ENCODE measurements at places on chromosomes 7 and 10.

GRCh38 chr10:32516567-32517495, 70.9 kb downstream of the CCDC7 start:
- DNase-seq = no peak

GRCh38 chr7:40211276-40212003, 76.6 kb downstream of the SUGCT start:
- DNase-seq = no peak

DNA sequence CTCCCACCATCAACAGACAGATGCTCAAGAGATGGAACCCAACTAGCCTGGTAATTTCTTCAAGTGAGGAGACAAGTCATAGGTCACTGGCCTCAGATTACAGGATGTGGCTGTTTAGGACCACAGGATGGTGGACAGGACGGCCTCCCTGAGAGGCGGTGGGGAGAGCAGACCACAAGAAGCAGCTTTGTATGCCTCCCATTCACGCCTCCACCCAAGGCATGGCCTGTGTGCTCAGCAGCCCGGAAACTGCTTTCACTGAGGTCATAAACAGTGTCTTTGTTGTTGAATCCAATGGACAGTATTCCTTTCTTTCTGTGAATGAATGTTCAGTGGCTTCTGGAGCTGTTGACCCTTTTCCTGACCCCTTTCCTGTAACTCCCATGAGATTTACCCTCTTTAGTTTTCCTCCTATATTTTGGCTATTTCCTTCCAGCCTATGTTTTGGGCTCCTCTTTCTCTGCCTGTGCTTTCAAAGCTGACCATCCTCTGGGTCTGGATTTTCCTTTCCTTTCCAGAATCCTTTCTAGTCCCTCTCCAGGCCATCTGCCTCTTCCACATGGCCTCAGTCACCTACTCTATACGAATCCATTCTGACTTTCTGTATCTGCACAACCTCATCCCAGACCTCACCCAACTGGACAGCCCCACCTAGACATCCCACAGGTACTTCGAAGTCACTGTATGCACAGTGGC, 32.4 kb upstream of the INPP5F start:
- no peak for DNase-seq

- no peak for DNase-seq
Observed at GRCh38 chr10:72564596-72564995, 61.3 kb downstream of the MICU1 start.

DNA sequence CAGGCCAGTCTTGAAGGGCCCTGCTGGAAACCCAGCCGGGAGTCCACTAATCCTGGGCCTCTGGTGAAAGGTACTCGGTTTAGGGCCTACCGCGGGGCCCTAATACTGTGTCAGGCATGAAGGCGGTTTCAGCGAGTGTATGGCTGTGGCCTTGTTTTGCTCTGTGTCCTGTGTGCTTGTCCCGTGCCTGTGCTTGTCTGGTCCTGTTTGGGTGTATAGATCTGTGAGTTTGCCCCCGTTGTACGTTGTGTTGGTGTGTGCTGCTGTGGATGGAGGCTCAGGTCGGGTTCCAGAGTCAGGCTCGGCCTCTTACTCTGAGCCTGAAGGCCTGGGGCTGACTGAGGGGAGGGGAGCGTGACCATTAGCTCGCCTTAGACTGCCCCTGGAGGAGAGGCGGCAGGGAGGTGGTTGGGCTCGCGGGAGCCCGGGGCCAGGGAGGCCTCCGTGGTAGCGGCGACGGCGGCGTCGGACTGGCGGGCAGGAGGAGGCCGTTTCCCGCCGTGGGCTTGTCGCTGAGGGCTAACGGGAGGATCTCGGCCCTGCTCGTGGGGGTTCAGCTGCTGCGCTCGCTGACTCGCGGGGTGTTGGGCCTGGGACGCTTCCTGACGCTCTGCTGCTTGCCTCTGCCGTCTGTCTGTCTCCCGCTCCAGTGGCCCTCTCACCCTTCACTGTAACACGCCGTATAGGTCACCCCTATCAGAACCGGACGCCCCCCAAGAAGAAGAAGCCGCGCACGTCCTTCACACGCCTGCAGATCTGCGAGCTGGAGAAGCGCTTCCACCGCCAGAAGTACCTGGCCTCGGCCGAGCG, 2.6 kb downstream of the TLX1 start:
- no peak for DNase-seq

- no peak for DNase-seq
Observed at GRCh38 chr7:145978769-145979168, 137.8 kb upstream of the CNTNAP2 start.

DNA sequence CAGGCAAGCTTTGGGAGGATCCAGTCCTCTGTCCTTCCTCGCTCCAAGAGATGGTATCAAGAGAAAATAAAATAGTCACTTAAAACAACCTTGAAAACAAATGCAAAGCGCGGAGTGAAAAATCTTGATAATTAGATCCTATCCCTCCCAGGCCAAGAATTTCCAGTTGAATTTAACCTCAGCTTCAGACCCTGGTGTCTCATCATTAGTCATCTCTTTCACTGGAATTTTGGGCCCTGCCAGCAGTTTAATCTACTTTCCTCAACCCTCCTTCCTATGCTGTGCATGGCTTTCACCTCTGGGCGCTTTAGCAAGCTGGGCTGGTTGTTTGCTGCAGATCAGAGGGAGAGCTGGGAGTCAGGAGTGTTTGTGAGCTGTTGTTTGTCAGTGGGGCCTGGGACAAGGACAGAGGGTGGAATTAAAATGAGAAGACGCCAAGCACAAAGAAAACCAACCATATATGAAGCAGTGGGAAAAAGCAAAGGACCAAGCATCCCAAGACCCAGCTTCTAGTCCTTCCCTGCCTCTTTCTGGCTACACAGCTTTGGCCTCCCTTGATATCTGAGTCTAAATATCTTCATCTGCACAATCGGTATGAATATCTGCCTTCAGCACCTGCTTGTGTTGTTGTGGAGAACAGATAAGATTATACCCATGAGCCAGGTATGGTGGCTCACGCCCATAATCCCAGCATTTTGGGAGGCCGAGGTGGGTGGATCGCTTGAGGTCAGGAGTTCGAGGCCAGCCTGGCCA, 13.5 kb downstream of the MYOF start:
- DNase-seq = no peak

DNA sequence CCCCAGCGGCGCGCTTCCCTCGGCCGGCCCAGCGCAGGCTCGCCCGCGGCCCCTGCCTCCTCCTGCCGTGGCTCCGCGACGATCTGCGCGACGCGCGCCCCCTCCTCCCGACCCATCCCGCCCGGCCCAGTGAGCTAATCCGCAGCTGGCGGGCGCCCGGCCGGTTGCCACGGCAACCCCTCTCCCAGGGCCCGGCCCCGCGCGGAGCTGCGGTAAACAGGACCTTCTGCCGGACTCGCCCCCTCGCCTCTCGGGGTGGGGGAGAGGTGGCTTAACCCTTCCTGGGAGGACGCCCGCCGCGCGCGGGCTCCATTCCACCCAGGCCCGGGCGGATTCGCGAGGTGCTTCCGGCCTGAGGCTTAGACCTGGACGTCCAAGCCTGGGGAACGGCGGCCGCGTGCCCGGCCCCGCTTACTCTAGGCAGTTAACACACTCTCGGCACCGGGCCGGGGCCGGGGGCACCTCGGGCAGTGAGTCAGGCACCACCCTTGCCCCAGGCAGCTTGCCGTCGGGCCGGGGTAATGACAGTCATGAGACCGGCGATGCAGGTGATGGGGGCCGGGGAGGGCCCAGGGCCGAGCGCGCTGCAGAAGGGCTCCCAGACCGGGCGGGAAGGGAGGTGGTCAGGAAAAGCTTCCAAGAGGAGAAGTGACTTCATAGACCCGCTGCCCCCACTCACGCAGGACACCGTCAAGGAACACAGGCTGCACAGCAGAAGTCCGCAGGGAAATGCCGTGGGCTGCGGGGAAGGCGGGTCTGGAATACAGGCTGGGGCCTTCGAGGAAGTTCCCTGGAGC, at the start of gene DENND2A:
TSS of gene DENND2A (minus strand) at position 87 of the 797 bp plus-strand sequence. CDS start 38,416 bp downstream, outside the sequence.
- peak; percentile 62 for DNase-seq

- DNase-seq = no peak
Observed at GRCh38 chr7:50640256-50640655, 75.1 kb upstream of the DDC start.

- no peak for DNase-seq
Observed at GRCh38 chr7:102874966-102875365, 37.8 kb upstream of the LRRC17 start.

DNA sequence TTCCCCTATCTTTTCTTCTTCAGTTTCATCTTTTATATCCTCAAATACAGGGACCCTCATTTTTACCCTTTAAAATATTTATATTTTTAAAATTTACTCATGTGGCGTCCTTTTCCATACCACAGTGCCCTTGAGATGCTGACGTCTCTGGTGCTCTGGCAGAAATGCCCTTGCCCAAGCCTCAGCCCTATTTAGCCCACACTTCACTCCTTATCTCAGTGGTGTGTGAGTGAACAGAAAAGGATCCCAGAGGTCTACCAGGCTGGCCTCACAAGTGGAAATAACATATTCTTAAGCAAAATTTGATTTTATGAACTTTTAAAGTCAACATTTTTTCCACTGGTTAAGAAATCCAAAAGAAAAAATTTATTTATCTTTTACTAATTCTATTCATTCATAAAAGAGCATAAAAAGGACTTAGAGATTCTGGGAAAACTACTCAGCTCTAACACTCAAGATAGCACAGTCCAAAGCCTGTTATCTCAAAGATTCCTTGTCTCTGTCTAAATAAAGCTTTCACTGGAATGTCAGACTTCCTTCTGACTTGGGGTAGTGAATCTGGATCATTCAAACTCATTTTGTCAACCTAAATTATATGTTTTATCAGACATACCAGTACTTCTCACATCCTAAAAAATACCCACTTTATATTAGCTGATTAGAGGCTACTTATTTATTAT, at the start of gene NEBL:
TSS of gene NEBL (minus strand) at position 166 of the 680 bp plus-strand sequence. CDS start at position 60, 106 bp downstream.
- no peak for DNase-seq

DNA sequence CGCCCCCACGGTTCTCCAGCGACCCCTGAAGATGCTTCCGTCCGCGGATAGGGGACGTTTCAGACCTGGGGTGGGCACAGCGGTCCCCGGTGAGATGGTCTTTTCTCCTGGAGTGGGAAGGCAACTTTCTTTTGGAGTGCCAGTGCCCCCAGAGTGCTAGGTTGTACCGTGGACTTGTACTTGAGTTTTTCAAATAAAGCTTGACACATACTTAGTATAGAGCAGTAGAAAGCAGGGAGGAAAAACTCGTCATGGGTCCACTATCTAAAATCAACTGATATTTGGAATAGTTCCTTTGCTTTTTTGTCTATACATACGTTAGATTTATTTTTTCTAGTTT, 28.4 kb downstream of the RBM20 start:
- no peak for DNase-seq

DNA sequence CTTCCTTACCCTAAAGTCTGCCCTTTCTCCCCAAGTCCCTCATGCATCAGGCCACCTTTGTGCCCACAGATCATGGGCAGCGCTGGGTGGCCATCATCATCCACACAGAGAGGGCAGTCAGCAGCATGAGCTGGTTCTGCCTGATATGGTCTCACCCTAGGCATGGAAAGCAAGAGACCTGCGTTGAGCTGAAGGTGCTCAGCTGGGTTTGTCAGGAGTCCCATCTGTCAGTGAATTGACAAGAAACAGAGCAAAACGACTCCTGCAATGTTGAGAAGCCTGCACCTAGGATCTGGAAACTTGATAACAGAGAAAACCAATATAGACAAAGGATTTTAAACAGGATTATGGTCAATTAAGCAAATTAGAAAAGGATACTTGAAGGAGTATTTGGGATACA, 242.7 kb upstream of the PRSS1 start:
- no peak for DNase-seq

DNA sequence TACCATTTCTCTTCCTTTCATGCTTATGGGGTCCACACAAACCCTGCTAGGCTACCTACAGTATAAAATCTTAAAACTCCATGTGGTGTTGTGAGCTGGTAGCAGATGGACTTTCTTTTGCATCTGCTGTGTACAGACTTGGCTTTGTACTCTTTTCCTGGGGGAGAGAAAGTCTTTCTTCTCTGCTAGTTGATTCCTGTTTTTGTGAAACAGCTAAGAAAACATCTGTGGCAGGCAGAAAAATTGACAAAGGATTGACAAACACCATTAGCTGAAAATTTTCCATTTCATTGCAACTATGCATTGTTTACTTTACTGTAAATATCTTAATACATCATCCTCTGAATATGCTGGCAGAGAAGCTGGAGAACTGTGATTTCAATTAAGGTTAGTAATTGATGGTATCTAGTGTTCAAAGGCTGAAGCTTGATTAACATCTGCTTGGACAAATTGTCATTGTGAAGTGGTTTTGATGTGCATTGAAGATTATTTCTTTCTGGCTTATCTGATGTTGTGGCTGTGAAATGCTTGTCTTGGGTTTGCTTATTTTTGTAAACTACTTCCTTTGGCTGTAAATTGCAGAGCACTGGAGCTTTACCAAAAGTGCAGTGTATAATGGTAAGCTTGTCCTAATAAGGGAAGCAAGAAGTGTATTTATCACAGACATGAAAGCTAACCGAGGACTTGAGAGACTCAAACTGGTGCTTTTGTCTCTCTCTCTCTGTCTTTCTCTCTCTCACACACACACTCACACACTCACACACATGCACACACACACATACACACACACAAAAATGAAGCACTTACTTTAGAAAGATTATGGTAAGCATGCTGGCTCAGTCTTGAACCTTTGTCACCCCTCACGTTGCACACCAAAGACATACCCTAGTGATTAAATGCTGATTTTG, at the start of gene FOXP2:
TSS of gene FOXP2 (plus strand) at position 660 of the 908 bp plus-strand sequence. CDS start 11,697 bp downstream, outside the sequence.
- peak; percentile 87 for DNase-seq

DNA sequence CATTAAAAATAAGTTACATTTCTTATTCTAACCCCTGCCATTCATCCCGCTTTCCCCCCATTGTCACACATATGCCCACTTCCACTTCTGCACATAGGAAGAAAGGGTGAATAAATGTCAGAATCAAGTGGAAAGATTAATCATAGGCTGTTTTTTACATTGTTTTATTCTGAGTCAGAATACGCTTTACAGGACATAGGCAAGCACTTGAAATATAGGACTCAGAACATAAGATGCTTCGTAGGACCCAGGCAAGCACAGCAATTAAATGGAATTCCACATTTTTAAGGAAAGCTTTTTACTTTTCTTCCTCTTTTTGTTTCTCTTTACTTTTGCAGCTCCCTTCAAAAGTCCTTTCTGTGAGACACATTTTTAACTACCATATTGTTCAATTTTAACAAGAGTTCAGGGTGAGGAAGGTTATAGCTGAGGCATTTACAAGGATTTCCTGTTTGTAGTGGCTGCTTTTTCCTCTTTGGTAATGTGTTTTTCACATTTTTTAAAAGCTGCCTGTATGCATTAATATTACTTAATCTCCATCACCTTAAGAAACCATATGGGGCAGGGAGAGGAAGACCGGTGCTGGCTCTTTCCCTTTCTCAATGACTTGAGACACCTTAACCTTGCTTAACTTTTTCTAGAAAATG, 130.0 kb downstream of the TES start:
- DNase-seq = no peak
